ENCODE measurements at places on chromosomes 5 and 9.

DNA sequence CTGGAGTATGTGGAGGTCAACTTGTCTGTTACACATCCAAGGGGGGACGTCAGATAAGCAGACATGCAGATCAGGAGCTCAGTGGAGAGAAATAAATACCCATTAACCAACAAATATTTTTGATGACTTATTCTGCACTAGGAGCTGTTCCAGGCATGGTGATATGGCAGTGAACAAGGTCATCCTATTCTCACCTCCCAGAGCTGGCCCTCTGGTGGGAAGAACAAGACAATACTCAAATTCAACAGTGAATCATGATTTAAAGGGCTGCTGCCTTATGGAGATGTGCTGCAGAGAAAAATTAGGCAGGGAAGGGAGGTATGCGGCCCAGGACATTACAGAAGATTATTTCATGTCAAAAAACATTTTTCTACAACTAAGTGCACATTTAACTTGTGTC lies 36.5 kb downstream of the SYK start:
- DNase-seq: no peak

GRCh38 chr5:146043722-146044121 lies 61.7 kb downstream of the PLAC8L1 start:
- DNase-seq: no peak

DNA sequence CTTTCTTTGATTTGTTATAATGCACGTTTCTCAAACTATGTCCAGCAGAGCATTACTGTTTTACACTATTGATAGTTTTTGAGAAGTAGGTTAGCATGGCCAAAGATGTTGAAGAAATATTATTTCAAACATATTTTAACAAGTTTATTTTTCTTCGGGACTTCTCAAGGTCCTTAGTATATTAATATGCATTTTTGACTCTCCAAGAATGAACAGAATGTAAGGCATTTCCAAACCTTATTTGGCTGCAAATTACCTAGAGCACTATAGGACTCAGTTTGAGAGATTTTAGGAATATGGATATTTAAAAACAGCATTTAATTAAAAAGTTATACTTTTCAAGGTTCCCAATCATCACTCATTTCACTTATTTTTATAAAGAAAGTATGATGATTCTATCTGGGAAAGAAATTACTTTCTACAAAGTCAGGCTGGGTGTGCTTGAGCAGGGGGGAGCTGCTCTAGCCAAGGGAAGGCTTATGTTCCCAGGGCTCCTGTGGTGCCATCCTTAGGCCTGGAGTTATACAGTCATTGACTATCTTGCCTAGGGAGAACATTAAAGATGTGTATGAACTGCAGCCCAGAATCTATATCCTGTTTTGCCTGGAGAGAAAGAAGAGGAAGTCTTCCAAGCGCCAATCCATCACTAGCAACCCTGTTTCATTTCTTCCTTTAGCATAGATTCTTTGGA lies 27.6 kb upstream of the NREP start:
- no peak for DNase-seq

DNA sequence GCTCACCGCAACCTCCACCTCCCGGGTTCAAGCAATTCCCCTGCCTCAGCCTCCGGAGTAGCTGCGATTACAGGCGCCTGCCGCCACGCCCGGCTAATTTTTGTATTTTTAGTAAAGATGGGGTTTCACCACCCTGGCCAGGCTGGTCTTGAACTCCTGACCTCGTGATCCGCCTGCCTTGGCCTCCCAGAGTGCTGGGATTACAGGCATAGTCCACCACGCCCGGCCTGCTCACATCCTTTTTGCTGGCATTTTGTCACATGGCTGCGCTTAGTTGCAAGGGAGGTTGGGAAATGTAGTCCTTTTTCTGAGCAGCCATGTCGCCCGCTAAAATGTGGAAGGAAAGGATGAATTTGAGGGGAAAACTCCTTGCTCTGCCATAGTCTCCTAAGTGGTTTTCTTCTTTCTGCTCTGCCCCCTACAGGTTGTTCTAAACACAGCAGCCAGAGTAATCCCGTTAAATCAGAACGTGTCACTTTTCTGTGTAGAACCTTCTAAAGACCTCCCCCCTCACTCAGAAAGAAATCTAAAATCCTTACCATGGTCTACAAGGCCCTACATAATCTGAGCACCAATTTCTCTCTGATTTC lies 57.8 kb upstream of the HSPA9 start:
- peak; percentile 13 for DNase-seq

DNA sequence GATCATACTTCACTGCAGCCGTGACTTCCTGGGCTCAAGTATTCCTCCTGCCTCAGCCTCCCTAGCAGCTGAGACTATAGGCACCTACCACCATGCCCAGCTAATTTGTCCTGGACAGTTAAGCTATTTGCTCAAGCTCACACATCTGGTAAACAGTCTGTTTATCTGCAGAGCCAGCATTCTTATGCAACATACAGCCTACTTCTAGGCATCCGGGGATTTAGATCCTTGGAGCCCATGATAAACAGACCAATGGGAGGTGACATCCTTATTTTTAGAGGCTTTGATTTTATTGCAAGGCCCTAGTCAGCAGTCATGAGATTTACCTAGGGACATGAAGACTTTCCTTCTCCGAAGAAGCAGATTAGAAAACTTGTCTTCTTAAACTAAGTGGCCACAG lies 21.0 kb downstream of the ATOX1 start:
- no peak for DNase-seq

DNA sequence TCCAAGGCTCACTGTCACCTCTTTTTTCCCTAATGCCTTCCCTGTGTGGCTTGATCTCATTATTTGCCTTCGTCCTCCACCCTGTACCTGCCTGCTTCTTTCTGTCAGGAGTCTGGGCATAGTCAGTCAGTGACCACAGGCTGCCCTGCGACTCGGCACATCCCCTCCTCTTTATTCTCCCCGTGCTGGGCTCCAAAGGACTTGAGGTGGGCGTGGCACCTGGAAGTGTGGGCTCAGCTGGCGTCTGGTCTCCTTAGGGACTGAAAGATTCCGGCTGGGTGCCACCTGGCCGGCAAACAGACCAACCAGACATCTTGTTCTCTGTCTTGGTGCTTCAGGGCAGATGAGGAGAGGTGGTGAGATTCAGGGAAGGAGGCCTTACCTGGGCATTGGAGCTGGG lies 29.6 kb upstream of the PRDM12 start:
- DNase-seq: no peak

- DNase-seq: no peak
Measured at GRCh38 chr5:128174951-128175350, 91.4 kb downstream of the SLC12A2 start.

GRCh38 chr5:148641735-148642134 lies 12.6 kb downstream of the HTR4 start:
- DNase-seq: no peak

DNA sequence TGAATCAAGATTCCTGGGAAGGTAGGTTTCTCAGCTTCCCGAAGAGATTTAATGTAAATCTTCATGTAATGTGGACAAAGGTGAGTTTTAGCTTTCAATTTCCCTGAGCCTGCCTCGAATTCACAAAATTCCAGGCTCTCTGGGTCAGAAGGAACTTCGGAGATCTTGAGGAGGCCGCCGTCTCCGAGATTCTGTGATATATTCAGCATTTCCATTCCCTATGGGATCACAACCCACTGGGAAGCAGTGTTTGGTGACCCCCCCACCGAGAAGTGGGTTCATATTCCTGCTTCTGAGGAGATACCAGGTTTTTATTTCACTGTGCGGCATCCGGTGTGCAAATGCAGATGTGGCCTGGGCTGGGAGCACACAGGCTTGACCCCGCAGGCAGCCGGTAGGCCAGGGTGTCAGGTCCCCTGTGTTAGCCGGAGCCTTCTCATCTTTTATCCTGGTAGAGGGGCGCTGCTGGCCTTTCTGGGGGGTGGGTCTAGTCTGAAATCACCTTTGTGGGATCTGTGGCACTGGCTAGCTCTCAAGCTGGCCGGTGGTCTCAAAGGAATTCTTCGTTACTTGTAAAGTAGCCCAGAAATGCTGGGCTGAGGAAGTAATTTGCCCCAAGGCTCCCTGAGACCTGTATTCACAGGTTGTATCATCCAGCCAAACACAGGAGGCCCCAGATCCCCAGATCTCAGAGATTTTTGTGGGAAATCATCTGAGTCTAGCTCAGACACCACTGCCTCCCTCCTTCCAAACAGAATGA lies 1.4 kb downstream of the PLEKHG4B start:
- DNase-seq: no peak

GRCh38 chr9:20781092-20781491 lies 97.0 kb downstream of the FOCAD start:
- no peak for DNase-seq

GRCh38 chr5:151312756-151313324 lies 9.3 kb upstream of the SLC36A3 start:
- DNase-seq: no peak

GRCh38 chr9:123099042-123099441 lies 65.6 kb downstream of the GPR21 start:
- no peak for DNase-seq

- peak; percentile 62 for DNase-seq
Measured at GRCh38 chr9:83981126-83981871, 694 bp downstream of the RMI1 start.

- peak; percentile 21 for DNase-seq
Measured at GRCh38 chr9:101399643-101399970, 956 bp downstream of the ZNF189 start.

DNA sequence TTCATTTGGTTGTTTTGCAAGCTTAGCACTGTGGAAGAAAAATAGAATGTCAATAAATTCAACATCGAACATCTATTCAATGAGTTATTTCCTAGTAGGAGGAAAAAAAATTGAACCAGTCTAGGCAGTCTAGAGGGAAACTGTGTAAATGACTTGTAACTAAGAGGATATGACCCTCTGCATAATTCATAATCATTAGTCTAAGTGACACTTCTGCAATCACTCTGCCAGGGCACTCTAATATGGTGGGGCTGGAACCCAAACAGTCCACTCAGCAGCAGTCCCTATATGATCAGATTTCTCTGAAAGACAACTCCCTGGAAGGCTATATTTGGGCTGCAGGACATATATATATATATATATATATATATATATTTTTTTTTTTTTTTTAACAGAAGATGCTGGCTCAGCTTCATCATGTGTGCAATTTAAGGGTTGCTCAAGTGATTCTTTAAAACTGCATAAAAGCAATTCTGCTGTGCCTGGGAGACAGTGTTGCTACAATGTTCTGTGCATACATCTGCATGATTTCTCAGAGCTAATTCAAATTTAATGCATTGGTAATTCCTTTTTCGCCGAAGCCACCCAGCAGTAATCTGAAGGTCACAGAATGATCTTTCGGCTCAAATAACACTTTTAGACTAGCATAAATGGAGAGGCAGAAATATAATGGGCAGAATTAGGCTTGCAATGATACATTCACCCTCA lies 482.1 kb upstream of the ZNF608 start:
- DNase-seq: no peak

DNA sequence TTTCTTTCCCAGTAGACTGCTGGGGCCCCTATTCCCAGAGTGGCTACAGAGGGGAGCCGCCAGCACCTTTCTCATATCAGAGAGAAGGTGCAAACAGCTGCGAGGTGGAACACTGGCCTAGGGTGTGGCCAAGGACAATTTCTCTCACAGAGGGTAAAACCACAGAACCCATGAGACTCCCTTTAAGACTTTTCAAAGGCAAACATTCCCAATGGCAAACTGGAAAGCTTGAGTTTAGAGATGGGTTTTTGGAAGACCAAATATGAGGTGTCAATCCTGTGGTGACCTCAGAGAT lies 335.1 kb upstream of the PIK3R1 start:
- no peak for DNase-seq

GRCh38 chr5:119393746-119394145 lies 37.9 kb downstream of the TNFAIP8 start:
- DNase-seq: no peak

- DNase-seq: no peak
Measured at GRCh38 chr5:125612181-125612721, 811.0 kb upstream of the GRAMD2B start.

DNA sequence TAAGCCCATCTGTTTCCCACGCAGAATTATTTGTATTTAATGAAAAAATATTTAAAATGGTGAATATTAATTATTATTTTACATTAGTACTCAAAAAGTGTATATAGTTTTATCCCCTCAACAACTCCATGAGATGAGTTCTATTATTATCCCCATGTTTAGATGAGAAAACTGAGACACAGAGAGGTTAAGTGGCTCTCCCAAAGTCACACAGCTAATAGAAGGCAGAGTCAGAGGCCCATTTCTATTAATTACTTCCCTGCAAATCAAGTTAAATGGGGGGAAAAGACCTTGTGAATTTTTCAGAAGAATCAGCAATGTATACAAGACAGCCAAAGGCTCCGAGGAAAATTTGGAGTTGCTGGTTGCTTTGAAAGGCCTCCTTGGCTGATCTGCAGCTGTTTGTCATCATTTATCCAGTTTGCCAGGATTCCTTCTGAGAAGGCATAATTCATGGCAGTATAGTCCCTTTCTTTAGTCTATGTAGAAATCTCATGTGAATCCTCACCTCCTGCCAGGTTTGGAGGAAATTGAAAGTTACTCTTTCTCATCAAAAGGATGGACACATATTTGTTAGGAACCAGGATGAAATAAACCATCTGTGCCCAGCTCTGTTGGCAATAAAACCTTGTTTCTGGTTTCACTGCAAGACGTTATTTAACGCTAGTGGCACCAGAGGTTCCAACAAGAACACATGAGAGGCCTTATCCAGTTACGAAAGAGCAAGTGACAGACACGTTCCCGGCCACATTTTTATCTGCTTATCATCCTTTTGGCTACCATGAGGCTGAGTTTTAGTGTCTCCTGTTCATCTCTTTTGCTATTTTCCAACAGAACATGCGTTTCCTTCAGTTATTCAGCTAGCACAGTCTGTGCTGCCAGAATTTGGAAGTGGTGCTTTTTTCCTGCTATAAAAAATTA lies 621 bp downstream of the FYB1 start:
- DNase-seq: peak; percentile 68

DNA sequence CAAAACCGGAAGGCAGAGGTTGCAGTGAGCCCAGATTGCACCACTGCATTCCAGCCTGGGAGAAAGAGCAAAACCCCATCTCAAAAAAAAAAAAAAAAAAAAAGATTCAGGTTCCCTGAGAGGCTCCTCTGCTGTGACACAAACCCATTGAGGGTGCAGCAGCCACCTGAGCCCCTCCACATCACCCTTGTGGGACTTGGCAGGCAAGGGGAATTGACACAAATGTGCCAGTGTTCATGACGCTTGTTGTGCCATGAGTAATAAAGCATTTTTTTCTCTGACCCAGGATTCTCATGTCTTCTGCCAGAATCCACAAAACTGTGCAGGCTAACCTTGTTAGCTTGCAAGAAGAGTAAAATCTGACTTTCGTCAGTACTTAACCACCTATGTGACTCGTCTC lies 149.6 kb downstream of the TTC39B start:
- DNase-seq: no peak
